GM03348 (cell line): ENCODE measurements at places on chromosomes 13 and 19.

GRCh38 chr19:40360708-40361241 lies 12.3 kb downstream of the PLD3 start:
- no peak for DNase-seq

DNA sequence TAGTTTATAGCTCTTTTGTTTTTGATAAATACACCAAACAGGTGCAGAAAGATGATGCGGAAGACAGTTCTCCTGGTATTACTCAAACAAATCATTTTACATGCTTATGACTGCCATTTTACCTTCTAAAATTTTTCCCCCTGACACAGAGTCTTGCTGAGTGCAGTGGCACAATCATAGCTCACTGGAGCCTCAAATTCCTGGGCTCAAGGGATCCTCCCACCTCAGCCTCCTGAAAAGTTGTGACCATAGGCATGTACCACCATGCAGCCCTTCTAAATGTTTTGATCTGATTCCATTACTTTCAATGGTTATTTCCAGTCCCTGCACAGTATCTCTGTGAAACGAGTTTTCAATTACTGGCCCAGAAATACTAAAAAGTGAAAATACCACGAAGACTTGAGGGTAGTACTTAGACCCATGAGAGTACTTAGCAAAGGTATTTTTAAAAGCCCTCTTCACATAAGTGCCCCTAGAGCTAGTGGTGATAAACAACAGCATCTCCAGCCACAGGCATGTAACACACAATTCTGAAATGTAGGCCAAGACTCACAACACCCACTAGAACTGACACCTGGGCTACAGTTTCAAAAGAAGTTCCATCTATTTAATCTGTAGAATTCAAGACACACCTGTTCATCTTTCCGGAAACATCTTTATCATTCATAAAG lies 11.3 kb downstream of the HSPH1 start:
- no peak for DNase-seq

GRCh38 chr19:14732510-14732909 lies 42.7 kb downstream of the ZNF333 start:
- no peak for DNase-seq

- DNase-seq: no peak
Observed at GRCh38 chr19:17739121-17739875, 12.0 kb upstream of the FCHO1 start.

GRCh38 chr19:18097993-18098890 lies 664 bp downstream of the MAST3 start:
- no peak for DNase-seq

- DNase-seq: peak; percentile 90
Observed at GRCh38 chr19:45506989-45507871, at the start of gene VASP. Gene VASP (plus strand): TSS chr19:45507479. CDS start chr19:45507772, 293 bp downstream.

DNA sequence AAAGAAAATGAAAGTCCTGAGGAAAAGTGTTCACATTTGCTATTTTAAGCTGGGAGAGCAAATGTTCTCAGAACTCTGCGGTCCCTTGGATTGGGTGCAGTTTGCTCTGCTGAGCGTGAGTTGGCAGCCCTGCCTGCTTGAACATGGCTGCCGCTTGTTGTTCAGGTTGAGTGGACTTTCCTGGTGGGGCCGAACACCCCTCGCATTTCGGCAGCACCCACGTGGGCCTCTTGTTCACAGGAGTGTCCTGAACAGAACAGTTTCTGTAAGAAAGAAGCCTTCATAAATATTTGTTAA lies 10.8 kb upstream of the RNF113B start:
- DNase-seq: no peak

- DNase-seq: no peak
Observed at GRCh38 chr19:6069268-6069791, 41.0 kb downstream of the RFX2 start.

GRCh38 chr13:112145551-112146360 lies 78.8 kb downstream of the SOX1 start:
- no peak for DNase-seq

DNA sequence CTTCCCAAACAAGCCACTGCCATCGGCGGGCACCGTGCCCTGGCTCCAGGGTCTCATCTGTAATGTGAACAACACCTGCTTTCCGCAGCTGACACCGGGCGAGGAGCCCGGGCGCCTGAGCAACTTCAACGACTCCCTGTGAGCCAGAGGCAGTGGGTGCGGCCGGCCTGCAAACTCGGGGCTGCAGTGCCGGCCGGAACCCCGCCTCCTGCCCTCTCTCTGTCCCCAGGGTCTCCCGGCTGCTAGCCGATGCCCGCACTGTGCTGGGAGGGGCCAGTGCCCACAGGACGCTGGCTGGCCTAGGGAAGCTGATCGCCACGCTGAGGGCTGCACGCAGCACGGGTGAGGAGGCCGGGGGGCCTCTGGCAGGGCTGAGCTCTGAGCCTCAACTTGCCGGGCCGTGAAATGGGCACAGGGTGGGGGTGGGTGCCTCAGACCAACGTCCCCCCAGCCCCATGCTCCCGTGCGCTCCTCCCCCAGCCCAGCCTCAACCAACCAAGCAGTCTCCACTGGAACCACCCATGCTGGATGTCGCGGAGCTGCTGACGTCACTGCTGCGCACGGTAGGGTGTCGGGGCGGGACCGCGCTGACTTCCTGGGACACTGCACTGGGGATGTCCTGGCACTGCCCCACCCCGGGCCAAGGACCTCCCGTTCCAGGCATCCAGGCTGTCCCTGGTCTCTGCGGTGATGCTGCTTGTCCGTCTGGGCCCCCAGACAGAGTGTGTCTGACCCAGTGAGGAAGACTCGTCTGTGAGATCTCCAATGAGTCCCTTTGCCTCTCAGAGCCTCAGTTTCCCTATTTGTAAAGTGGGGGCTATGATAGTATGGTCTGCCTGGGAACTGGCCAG lies 2.2 kb downstream of the ABCA7 start:
- DNase-seq: no peak

GRCh38 chr13:60944016-60944415 lies 471.6 kb downstream of the PCDH20 start:
- DNase-seq: no peak

GRCh38 chr13:114286808-114287207 lies 5.4 kb downstream of the UPF3A start:
- DNase-seq: no peak

GRCh38 chr13:48783181-48783630 lies 129.5 kb downstream of the CYSLTR2 start:
- peak; percentile 66 for DNase-seq

DNA sequence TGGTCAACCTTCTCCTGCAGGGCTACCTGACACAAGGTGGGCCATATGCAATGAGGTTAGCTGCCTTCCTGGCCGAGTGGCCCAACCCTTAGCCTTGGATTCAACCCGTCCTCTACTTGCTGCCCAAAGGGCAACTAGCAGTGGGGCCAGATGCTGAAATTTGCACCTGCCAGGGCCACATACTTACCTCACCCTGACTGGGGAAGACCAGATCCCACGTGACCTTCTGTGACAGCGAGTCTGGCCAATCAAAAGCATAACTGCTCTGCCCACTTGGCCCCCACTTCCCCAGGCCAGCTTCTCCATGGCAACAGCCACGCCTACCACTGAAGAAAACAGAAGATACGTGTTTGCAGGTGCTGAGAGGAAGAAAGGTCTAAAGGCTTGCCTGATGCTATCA lies 10.9 kb downstream of the PEG3 start:
- no peak for DNase-seq

- no peak for DNase-seq
Observed at GRCh38 chr19:40322271-40322610, 26.0 kb downstream of the C19orf47 start.

DNA sequence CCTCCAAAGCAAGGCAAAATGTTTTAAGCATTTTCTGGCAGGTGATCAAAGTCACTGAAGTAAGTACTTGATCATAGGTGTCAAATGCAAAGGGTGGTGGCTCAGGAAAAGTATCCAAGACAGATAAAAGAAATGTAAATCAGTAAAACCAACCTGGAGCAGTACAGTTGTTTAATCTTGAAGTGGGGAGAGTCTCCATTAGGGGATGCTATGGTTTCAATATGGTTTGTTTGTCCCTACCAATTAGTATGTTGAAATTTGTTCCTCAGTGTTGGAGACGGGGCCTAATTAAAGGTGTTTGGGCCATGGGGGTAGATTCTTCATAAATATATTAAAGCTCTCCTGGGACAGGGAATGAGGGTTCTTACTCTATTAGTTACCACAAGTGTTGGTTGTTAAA lies 1781.7 kb upstream of the PRR20A start:
- no peak for DNase-seq

DNA sequence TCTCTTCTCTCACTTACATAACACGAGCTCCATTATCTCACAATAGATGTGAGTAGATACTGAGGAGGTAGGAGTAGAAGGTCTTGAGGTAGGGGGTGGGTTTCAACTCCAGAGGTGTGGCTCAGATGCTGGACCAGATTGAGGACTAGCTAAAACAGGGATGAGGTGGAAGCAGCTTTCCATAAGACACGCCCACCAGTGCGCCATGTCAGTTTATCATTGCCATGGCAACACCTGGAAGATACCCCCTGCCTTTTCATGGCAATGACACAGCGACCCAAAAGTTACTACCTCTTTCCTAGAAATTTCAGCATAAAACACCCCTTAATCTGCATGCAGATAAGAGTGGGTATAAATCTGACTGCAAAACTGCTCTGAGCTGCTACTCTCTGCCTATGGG lies 44.1 kb downstream of the KCTD15 start:
- no peak for DNase-seq

GRCh38 chr13:99307247-99307646 lies at the start of gene GPR183:
Gene GPR183 (minus strand): TSS chr13:99307399. CDS start chr13:99296145, 11,254 bp downstream.
- DNase-seq: no peak

DNA sequence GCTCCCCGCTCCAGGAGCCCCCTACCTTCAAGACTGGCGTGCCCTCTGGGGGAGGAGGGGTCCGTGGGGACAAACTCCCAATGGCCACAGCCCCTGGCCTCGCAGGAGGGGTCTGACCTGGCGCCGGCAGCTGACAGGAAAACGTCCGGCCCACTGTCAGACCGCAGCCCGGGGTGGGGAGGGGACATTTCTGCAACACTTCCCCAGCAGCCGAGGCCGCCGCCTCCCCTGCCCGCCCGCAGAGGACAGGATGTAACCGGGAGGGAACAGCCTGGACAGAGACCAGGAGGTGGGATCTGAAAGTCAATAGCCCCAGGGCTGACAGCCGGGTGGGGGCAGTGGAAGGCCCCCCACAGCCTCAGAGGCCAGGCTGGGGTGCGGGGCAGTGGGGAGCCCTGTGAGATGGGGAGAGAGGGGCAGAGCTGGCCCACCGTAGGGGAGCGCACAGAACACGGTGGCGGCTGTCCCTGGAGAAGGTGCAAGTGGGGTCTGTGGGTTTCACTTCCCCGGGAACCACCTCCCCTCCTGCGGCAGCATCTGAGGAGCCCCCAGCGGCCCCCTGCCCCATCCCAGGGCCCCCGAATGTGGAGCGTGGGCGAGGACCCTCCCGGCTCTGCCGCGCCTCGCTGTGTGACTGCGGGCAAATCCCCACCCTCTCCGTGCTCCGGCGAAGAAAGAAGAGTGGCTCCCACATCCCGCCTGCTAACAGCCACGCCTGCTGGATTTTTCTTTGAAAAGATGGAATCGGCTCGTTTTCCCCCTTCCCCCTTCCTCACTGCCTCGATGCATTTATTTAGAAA lies at the start of gene PEAK3:
TSS of gene PEAK3 (minus strand) at position 114 of the 800 bp plus-strand sequence. CDS start 1,244 bp downstream, outside the sequence.
- peak; percentile 64 for DNase-seq

- no peak for DNase-seq
Observed at GRCh38 chr19:13633109-13633508, 126.8 kb upstream of the CACNA1A start.

GRCh38 chr13:51822106-51822815 lies 18.3 kb upstream of the DHRS12 start:
- no peak for DNase-seq

- no peak for DNase-seq
Observed at GRCh38 chr13:95245071-95245470, 56.2 kb downstream of the ABCC4 start.

DNA sequence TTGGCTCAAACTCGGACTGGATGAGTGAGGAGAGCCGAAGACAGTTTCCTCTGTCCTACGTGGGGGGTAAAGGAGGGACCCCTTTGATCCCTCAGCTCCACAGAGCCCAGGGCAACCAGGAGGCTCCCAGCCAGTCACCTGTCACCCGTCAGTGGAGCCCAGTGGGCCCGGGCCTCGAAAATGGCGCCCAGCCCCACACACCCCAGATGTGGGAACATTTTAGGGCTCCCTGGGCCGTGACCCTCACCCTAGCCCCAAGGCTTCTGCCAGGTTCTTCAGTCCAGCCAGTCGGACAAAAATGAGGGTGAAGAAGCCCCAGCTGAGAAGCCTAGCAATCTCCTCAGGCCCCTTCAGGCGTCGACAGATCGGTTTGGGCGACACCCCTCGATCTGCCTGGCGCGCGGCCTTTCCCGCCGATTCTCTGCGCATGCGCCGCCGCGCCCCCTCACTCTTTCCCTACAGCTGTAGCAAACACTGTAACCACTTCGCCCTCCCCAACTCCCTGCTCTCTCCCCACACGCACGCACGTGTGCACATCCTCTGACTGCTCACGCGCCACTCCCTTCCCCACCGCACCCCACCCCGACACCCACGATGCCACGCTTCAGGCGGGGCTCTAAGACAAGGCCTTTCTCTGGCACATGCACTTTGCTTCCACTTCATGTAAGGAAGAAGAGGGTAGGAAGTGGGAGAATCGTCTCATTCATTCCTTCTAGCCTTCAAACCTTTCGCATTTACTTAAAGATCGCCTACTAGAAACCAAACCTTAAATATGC lies at the start of gene SLC6A16:
TSS of gene SLC6A16 (minus strand) at position 391 of the 776 bp plus-strand sequence. CDS start 13,844 bp downstream, outside the sequence.
- DNase-seq: no peak

DNA sequence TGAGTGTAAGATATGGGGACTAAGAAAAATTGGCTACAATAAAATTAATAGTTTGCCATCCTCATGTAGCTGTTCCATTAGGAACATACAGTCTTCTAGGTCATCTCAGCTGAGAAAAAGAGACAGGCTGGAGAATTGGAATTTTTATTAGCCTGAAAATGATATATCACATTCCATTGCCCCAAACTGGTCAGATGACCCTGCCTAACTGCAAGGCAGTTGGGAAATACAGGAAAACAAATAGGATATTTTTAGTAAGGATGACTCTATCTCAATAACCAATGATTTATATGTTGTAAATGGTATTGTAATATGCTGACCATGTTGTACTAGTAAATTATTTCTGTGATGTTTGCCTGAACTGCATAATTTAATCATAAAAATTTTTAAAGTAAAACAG lies 673.8 kb downstream of the PCDH9 start:
- DNase-seq: peak; percentile 21

DNA sequence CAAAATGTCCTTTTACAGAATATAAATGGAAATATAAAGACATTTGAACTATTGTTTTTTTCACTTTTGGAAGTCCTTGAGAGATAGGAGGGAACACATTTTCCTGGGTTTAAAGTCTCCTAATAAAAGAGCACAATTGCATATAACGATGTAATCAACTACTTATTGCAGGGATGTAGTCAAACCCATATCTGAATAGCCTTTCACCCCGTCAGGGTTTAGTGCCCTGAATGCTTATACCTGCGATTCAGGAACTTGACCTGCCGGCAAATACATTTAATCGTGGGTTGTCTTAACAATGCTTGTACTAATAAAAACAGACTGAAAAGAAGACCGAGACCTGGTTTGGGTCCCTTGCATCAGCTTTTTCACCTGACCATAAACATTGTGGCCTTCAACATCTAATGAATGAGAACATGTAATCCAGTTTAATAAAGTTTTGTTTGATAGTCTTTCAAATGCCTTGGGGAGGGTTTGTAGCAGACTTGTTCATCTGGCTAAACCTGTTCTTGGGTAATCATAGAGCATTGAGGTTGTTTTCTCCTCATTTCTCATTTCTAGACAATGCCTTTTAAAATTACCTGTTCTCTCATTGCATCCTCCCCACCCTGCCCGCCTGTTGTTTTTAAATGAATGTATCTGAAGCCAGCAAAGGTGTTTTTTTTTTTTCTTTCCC lies 7.0 kb downstream of the KLF5 start:
- no peak for DNase-seq
